Breast epithelium (tissue), 4 donors: ENCODE measurements at places on chromosomes 3 and 15.

GRCh38 chr3:112640930-112641801 is at the start of gene CCDC80:
TSS of gene CCDC80 (minus strand) at chr3:112641143. CDS start at chr3:112639905, 1,238 bp downstream.
- DNase-seq, result no peak

- no peak for DNase-seq
Measured at GRCh38 chr15:57198131-57198530, 178.2 kb upstream of the CGNL1 start.

GRCh38 chr3:144264794-144265193 is 293.2 kb downstream of the DIPK2A start:
- no peak for DNase-seq

DNA sequence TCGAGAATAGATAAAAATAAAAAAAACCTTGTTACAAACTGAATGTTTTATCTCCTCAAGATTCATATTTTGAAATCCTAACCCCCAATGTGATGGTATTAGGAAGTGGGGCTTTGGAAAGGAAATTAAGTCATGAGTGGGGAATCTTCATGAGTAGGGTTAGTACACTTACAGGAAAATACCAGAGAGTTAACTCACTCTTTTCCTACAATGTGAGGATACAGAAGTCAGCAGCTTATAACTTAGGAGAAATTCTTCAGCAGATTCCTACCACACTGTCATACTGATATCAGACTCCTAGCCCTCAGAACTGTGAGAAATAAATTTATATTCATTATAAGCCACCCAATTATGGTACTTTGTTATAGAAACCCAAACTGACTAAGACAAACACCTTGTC is 453.1 kb downstream of the GBE1 start:
- no peak for DNase-seq

- DNase-seq, result no peak
Measured at GRCh38 chr3:186315581-186316354, 46.3 kb downstream of the DGKG start.

DNA sequence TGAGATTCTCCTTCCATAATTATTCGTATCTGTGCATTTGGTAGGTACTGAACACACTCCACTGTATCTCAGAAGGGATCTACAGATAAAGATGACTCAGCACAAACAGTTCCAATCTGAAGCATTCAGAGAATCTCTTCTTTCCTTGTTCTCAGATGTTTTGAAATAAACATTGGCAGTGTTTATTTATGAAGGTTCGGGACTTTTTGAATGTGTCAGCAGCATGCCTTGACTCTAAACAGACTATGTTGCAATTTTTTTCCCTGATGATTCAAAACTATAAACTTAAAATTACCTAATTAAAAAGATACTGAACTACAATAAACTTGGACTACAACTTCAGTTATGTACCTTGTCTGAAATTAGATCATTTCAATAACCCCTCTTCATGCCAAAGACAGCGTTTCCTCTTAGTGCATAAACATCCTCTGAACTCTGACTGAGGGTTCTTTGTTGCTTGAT is 612.9 kb upstream of the TBL1XR1 start:
- DNase-seq, result no peak

GRCh38 chr3:45911511-45912226 is 25.3 kb downstream of the CCR9 start:
- no peak for DNase-seq

GRCh38 chr15:52480990-52481389 is 47.7 kb downstream of the MYO5A start:
- no peak for DNase-seq

DNA sequence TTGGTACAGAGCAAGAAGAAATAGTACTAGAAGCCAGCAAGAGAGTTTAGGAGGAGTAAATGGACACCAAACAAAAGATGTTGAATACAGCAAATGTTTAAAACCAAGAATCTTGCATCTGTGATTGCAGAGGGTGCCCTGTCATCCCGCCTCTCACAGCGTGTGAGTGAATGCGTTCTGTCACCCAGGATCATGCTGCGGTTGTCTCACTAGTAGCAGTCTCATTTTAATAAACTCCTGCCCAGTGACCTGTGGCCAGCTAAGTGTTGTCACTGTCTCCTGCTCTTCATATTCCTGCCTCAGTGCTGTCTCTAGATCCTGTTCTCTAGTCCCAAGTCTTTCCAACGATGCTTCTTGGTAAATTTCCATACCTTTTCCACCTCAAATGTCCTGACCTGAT is 584.6 kb downstream of the MCTP2 start:
- no peak for DNase-seq

- DNase-seq, result no peak
Measured at GRCh38 chr3:134279466-134279865, 28.8 kb upstream of the RYK start.

GRCh38 chr3:95097493-95097892 is 1034.6 kb downstream of the NSUN3 start:
- DNase-seq, result no peak

DNA sequence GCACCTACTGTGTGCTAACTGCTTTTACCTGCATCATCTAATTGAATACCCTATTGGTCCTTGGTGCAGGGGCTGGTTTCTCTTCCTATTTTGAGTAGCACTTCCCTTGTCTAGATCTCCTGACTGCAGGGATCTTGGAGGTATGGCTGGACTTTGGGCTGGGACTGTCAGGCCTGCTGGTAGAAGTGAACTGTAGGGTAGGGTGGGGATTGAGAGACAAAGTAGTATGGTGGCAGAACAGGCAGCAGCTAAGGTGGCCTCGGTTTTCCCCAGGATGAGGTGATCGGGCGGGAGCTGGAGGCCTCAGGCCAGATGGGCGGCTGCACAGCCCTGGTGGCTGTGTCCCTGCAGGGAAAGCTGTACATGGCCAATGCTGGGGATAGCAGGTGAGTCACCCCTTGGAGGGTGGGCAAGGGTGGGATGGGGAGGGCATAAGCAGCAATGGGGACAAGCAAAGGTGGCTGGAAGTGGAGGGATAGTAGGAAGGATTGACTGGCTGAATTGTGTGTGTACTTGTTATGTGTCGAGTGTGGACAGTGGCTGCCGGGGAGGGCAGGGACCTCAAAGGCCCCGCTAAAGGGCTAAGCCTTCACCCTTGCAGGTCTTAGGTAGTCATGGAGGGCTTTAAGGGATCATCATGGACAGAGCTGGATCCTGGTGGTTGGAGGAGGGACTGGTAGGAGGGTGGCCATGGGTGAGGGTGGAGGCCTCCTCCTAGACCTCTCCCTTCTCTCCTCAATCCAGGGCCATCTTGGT is 2.0 kb downstream of the PPM1M start:
- DNase-seq, result no peak

DNA sequence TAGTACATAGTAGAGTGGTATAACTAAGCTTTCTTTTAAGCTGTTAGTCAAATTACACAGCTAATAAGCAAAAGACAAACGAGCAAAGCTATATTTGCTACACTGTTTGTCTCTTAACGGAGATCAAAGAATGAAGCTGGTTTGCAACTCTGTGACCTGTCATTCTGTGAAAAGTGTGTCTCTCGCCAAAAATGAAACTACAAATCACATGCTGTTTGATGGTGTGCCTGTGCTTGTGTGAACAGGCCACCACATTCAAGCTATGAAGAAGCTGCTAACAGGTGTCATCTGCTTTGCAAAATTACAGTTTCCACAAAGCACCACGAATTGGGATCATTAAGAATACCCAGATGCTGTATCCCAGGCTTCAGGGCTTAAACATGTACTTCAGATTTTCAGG is 667.8 kb upstream of the NAALADL2 start:
- DNase-seq, result no peak

- no peak for DNase-seq
Measured at GRCh38 chr3:23856286-23856685, 50.5 kb downstream of the UBE2E1 start.

- DNase-seq, result no peak
Measured at GRCh38 chr3:31361371-31362273, 171.1 kb upstream of the STT3B start.

DNA sequence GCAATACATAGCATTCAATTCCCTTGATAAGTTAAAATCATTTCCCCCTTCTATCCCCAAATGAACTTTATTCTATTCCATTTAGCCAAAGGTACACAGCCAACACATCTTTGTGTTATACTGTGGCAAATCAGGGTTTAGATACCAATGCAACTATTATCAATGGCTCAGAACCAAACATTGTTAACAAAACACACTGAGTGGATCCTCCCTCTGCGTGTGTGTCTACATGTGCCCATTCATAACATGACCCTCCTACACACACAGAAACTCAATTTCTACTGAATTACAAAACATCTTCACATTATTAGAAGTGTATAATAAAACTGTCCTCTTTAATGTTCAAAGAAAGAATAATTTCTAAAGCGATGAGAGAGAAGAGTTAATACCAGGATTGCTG is 1.3 kb downstream of the TTBK2 start:
- no peak for DNase-seq

GRCh38 chr15:29945943-29946596 is 123.8 kb upstream of the TJP1 start:
- DNase-seq, result no peak

DNA sequence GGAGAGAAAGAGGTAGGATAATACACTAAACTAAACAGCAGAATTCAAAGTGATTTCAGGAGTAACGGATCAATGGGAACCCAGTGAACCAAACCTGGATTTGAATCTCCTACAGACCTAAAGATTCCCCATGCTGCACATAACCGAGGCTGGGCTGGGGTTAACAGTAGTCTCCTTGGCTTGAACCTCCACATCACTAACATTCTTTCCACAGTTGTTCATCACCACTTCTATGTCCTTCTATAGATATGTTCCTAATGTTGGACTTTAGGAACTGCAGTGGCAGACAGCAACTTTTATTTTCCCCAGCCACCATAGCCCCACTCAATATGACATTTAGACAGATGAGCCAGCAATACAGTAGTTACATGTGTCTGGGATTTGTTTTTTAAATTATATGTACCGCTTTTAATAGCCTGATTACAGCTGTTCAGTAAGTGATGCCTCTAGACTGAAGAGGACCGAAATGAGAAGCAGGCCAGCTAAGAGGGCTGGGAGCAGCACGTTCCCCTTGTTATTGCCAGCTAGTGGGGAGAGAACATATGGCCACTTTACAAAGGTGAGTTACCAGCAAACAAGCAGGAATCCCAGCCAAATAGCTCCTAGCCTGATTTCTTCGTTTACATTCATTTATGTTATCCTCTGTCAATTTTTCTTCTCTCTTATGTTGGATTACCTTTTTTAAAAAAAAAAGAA is 472.6 kb upstream of the CDIN1 start:
- DNase-seq, result no peak

DNA sequence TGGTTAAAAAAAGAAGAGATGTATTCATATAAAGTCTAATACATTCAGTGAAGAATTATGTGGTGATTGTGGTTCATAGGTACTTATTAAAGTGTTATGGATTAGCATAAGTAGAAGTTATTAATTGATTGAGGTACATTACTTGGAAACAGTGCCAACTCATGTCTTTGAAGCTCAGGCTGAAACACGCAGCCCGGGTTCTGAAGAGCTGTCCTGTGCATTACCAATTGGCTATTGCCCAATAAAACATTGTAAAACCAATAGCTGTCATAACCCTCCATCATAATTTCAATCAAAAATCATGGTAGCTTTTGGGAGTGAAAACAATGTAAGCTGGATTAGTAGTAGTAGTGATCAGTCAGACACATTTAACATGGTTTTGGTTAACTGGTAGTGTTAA is 560.1 kb downstream of the MCTP2 start:
- DNase-seq, result no peak

- no peak for DNase-seq
Measured at GRCh38 chr15:56124391-56124790, 119.3 kb downstream of the RFX7 start.

DNA sequence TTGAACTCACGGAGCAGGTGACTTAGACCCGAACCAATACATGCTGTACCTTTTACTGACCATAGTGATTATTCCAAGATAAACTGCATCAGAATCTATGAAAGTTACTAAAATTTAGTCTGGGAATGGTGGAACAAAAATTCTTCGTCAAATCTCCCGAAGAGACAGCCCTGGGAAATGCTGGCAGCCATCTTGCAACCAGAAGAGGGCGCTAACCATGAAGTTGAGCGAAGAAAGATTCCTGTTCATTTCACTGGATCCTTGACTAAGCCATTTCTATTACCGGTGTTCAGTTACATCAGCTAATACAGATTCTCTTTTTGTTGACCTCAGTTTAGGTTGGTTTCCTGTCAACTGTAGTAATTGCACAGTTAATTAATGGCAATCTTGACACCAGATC is 199.6 kb downstream of the SLC9A9 start:
- DNase-seq, result no peak

GRCh38 chr15:49814709-49815108 is 193.9 kb downstream of the DTWD1 start:
- DNase-seq, result no peak

DNA sequence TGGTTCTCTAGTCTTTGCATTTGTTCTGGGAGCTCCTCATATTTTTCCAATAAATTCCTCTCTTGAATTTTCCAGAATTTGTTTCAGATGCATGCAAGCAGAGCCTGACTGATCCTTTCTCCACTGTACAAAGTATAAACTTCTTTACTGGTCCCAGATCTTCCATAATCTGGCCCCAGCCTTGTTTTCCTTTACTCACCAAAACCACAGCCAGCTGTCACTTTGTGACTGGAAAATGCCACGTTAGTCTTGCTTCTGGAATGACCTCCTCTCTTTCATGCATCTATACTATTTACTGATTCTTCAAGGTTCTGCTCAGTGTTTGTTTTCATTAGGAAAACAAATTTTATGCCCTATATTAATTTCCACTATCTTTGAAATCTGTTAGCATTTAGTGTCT is 60.4 kb upstream of the SPPL2A start:
- no peak for DNase-seq
